Esophagus squamous epithelium (tissue), 5 donors: ENCODE measurements at places on chromosomes 7 and 10.

GRCh38 chr7:83085299-83085698, 77.4 kb downstream of the PCLO start:
- DNase-seq = no peak

- DNase-seq = no peak
Observed at GRCh38 chr7:117092785-117093184, 139.5 kb downstream of the ST7 start.

DNA sequence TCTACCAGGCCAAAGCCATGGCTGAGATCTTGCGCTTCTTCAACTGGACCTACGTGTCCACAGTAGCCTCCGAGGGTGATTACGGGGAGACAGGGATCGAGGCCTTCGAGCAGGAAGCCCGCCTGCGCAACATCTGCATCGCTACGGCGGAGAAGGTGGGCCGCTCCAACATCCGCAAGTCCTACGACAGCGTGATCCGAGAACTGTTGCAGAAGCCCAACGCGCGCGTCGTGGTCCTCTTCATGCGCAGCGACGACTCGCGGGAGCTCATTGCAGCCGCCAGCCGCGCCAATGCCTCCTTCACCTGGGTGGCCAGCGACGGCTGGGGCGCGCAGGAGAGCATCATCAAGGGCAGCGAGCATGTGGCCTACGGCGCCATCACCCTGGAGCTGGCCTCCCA, 142.7 kb downstream of the GRM3 start:
- DNase-seq = no peak

GRCh38 chr10:67779465-67780203, 58.4 kb downstream of the DNAJC12 start:
- DNase-seq = no peak

DNA sequence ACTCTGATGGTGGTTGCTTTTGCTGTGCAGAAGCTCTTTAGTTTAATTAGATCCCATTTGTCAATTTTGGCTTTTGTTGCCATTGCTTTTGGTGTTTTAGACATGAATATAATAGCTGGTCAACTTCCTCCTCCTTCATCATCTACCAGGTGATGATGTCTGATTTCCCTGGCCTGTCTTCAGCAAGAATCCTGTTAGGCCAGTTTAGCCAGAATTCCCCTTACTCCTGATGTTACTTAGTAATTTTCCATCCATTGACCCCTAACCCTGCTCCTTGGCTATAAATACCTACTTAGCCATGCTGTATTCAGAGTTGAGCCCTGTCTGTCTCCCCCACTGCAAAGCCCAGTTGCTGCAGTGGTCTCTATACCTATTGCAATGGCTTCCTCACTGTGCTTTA, 91.4 kb downstream of the ZNF777 start:
- no peak for DNase-seq

GRCh38 chr7:5248201-5248885, 34.4 kb upstream of the SLC29A4 start:
- no peak for DNase-seq

DNA sequence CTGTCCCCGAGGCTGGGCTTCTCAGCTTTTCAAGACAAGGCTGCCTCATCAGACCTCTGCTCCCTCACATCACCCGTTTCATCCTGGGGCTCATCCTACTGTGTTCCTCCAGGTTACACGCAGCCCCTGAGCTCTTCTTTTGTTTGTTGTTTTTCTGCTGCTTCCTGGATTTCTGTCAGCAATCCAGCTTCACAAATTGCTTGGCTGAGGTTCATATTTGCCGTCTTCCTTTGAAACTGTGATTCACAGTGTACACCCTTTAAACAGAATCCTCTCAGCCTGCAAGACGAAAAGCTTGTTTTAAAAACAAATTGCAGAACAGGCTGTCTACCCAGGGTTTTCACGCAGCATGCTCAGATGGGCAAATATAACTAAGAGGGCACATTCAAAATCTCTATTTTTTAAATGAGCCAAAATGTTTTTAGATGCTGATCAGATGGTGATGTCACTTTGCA, 39.1 kb upstream of the PARD3 start:
- DNase-seq = no peak

- no peak for DNase-seq
Observed at GRCh38 chr7:52507546-52508255, 527.7 kb upstream of the POM121L12 start.

GRCh38 chr10:24917979-24918378, 34.4 kb downstream of the PRTFDC1 start:
- no peak for DNase-seq

- DNase-seq = no peak
Observed at GRCh38 chr10:110684800-110685446, 40.8 kb downstream of the RBM20 start.

GRCh38 chr7:21462081-21462480, 34.2 kb downstream of the SP4 start:
- no peak for DNase-seq

GRCh38 chr10:49837051-49837478, 74.9 kb upstream of the OGDHL start:
- DNase-seq = no peak

GRCh38 chr10:11725912-11726311, 16.3 kb upstream of the ECHDC3 start:
- no peak for DNase-seq

GRCh38 chr7:94525923-94526322, 16.3 kb downstream of the CASD1 start:
- no peak for DNase-seq

DNA sequence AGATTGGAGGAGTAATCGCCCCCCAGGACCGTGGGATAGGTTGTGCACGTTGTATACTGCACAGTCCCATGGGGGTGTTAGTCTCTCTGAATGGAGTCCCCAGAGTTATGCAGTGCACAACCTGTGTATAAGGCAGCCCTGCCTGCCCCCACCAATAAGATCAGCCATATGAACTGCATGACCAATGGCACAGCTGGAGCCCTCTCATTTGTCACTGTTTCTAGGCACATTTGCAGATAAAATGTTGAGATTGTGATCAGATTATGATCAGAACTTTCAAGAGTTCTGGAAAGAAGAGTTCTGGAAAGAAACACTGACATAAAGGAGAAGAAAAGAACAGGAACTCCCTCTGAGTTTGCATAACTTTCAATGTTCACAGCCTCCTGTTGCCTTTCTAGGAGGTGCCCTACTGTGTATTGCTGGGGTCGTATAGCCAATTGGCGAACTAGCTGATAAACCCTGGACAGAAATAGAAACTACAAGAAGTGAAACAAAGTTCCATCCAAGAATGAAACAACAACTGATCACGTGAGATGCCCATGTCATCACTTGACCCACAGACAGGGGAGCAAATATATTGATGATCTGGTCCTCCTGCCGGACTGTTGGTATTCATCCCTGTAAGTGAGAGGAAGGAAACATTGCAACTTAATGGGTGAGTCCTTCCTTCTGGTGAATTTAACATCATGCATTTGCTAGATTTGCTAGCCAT, 49.6 kb upstream of the TOMM7 start:
- DNase-seq = no peak

DNA sequence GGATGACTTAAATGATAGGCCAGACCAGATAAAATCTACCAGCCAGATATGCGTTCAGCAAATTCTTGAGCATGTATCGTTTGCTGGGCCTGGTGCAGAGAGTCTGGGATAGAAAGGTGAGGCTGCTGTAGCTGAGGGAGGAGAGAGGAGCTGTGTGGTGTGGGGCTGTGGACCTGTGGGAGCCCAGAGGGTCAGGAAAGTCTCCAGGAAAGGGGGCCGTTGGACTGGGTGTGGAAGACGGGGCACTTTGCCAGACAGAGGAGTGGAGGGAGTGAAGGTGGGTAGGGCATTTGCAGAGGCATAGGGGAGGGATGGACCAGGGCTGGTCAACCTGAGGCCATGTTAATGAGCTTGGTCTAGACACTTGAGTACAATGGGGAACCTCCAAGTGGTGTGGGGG, 124.7 kb upstream of the UNC5B start:
- no peak for DNase-seq

- DNase-seq = no peak
Observed at GRCh38 chr10:1036341-1036791, 10.7 kb upstream of the IDI2 start.

GRCh38 chr7:12386313-12386740, 17.3 kb downstream of the VWDE start:
- no peak for DNase-seq

- no peak for DNase-seq
Observed at GRCh38 chr7:130927564-130927963, 193.6 kb upstream of the KLF14 start.

DNA sequence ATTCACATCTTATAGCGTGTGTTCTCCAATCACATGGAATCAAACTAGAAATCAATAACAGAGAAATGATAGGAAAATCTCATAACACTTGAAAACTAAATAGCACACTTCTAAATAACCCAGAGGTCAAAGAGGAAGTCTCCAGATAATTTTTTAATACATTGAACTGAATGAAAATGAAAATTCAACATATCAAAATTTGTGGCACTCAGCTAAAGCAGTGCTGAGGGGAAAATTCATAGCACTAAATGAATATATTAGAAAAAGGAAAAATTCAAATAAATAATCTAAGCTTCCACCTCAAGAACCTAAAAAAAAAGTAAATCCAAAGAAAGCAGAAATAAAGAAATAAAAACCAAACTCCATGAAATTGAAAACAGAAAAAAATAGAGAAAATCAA, 17.3 kb downstream of the CALML3 start:
- DNase-seq = no peak

DNA sequence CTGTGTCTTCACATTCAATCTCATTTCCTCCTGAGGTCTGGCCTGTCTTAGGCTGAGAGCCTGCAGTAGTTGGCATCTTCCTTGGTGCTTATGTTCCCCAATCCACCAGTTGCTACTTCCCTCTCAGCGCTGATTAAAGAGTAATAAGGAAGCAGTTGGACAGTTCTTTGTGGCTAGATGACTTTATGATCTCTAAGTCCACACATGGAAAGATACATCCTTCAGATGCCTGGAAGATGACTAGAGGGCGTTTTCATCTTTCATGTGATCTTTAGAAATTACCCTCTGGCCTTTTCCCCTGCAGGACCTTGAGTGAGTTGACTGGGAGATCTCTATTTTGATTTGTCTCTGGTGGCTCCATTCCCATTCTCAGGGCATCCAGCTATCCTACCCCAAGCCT, 204.5 kb downstream of the GRM3 start:
- no peak for DNase-seq

DNA sequence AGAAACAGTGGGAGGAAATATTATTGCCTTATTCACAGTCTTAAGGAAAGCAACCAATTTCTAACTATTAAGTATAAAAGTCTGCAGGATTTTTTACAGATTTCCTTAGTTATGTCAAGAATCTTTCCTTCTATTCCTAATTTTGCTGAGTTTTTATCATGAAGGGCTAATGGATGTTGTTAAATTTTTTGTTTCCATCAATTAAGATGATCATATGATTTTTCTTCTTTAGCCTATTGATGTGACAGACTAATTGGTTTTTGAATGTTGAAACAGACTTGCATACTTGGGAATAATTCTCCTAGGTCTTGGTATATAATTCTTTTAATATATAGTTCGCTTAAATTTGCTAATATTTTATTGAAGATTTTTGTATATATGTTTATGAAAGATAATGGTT, 569.1 kb upstream of the KCND2 start:
- DNase-seq = no peak

GRCh38 chr7:70104243-70104642, 506.0 kb downstream of the AUTS2 start:
- no peak for DNase-seq

- no peak for DNase-seq
Observed at GRCh38 chr7:100781255-100781654, 46.1 kb downstream of the EPHB4 start.

- no peak for DNase-seq
Observed at GRCh38 chr7:151400626-151401315, 9.1 kb downstream of the WDR86 start.

GRCh38 chr7:135317676-135318325, 84.2 kb downstream of the STRA8 start:
- no peak for DNase-seq

DNA sequence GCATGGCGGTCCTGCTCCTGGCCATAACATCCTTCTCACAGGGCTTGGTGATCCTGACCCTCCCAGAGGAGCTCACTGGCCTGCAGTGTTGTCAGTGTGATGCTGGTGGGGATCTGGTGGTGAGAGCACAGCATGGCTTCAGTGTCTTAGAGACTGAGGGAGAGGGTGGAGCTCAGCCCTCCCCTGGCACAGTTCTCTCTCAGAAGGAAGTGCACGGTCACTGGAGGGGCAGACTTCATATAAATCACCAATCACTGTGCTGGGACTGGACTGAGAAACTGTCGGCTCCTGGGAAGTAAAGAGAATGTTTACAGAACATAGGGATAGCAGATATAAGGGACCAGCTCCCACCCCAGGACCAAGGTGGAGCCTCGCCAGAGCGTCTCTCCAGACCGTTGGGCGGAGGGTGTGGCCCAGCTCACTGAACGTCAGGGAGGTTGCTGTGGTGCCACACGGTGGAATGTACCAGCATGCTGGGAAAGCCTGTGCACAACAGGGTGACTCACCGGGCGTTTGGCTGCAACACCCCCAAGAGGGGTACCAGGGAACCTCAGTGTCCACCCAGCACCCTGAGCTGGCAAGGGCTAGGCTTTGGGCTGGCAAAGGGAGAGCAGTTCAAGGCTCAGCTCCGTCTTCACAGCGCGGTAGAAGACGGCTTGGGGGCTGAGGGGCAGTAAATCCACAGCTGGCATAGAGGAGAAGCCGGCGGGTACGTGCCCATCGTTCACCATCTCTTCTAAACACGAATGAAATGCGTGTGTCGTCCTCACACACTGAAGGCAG, 8.8 kb upstream of the GET4 start:
- DNase-seq = no peak

DNA sequence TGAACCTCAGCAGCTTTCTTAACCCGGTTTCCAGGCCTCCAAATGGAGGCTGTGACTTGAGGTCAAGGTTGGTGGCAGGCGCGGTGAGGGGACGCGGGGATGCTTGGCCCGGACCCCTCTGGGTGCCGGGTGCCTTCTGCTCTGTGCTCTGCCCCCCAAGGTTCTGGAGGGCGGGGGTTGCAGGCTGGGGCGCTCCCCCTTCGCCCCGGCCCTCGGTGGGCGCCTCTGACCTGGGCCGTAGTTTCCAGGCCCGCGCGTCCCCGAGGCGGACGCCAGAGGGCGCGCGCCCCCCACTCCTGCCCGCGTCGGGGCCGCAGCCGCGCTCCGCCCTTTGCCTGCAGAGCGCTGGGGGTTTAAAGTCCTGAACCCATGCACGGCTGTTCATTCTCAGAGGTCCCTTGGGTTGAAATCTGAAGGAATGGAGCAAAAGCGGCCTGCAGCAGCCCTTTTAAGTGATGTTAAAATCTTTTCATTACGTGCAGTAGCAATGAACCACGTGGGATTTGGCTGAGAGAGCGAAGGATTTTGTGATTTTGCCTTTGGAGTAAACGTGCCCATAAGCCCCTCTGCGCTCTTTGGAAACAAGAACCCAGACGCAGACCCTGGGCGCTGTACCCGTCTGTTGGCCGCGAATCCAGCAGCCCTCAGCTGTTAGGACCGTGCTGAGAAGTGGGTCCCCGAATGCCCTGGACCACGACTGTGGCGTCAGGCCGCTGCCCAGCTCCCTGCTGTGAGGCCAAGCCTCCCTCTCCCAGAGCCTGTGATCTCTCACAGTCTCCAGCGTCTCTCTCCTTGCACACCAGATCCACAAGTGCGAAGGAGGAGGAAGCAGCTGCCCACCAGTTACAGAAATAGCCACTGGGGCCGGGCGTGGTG, 135.0 kb downstream of the ACTR3B start:
- no peak for DNase-seq

- no peak for DNase-seq
Observed at GRCh38 chr10:124906551-124907001, 35.3 kb upstream of the ZRANB1 start.
